Mesenteric fat pad (tissue), 1 donor: ENCODE measurements at places on chromosomes 16 and 17.
A peak's percentile ranks its signal among the peaks of the same experiment; 100 is the strongest.

- DNase-seq = no peak
Measured at GRCh38 chr16:48317026-48317425, 68.2 kb downstream of the SIAH1 start.

DNA sequence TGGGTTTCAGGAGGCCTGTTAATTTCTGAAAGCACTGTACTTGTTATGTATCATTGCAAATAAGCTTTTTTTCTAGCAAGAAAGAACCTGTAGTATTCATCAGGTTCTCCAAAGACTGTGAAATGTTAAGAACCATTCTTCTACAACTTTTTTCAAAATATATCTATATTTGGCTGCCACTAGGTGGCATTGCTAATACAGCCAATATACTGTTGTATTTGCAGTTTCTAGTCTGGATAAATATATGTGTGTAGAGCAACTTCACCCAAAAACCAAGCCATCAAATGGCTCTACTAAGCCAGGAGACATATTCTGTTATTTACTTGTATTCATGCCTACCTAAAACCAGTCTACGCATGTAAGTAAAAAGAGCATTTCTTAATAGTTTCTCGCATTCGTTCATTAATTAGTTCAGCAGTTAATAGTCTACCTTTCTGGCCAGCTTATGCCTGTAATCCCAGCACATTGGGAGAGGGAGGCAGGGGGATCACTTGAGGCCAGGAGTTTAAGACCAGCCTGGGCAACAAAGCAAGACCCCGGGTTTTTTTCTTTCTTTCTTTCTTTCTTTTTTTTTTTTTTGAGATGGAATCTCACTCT lies 39.5 kb downstream of the VMP1 start:
- DNase-seq = no peak

GRCh38 chr17:64781810-64782555 lies 119.9 kb upstream of the SMURF2 start:
- DNase-seq = peak; percentile 85

GRCh38 chr17:549177-550040 lies 165.2 kb downstream of the VPS53 start:
- peak; percentile 30 for DNase-seq

GRCh38 chr16:1818873-1819525 lies 7.6 kb downstream of the HAGH start:
- DNase-seq = no peak

- DNase-seq = no peak
Measured at GRCh38 chr17:27475981-27476895, 20.0 kb downstream of the KSR1 start.

DNA sequence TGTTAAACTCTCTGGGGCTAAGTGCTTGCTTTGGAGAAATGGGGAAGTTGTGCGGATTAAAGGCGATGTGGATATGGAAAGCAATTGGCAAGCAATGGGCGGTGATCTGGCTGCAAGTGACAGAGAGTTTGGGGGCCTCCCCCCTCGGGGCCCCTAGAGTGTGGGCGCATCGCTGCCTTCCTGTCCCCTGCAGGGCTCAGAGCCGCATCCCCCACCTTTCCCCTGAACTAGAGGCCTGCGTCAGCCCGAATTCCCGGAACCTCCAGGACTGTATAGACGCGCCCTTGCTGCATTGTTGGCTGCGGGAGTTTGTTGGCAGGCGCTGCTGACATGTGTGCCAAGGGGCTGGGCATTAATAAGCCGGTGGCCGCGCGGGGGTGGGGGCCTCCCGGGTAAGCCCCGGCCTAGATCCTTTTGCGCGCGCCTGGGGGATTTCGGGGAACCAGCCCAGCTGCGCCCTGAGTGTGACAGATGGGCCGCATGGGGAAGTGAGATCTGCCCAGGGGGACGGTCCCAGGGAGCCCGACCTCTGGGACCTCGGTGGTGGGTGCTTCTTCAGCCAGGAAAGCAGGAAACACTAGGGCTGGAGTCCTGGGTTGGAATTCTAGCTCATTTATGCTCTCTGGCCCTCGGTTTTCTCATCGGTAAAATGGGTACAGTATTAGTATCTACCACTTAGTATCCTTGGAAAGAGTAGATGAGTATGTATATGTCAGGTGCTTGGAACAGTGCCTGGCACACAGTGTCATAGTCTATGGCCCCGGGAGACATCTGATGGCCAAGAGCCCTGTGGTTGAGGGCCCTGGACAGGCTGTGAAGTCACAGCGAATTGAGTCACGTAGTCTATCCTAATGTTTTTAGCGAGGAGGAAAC lies 1.0 kb downstream of the EEF2K start:
- DNase-seq = peak; percentile 93

GRCh38 chr17:73900516-73900915 lies 256.3 kb upstream of the SDK2 start:
- DNase-seq = no peak

DNA sequence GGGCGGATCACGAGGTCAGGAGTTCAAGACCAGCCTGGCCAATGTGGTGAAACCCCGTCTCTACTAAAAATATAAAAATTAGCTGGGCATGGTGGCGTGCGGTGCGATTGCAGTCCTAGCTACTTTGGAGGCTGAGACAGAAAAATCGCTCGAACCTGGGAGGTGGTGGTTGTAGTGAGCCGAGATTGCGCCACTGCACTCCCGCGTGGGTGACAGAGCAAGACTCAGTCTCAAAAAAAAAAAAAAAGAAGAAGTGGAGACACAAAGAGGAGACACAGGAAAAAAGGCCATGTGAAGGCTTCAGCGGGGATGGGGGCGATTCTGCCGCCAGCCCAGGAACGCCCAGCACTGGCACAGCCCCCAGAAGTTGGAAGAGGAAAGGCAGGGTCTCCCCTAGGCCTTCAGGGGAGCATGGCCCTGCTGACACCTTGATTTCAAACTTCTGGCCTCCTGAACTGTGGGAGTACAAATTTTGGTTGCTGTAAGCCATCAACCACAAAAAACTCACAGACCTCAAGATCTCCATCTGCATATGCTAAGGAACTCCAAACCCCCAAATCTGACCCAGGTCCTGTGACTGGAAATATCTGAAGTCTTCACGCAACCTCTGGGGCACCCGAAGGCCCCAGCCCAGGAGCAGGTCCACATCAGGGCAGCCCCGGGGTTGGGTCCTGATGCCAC lies 7.0 kb downstream of the SGSH start:
- DNase-seq = no peak

DNA sequence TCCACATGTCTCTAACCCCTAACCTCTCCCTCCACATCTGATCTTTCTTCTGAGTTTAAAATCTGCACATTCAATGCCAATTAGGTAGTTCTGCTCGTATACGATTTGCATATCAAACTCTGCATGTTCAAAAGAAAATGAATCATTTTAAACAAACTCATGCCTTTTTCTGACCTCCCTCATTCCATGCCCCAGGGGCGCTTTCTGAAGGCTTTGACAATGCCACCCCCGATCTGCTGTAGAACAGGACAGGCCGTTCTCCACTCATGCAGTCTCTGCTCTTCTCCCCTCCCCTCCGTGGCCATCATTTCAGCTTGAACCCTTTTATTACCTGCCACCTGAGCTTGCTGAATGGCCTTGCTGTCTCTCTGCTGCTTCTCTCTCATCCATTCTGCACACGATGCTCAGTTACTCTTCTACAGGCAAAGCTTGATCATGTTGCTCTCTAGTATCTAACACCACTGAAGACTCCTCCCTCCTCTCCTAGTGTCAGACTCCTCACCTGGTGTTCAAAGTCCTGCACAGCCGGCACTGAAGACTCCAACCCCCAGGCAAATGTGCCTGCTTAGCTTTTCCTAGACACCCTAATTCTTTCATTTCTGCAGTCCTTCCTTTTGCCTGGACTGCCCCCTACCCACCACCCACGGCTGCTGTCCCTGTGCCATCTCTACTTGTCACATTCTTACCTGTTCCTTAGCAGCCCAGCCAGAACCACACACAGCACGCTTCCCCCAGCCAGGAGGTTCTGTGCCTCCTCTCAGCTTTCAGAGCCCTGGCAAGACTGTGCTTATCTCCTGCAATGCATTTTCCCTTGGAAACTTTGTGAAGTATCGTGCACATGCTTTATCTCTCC lies 6.2 kb downstream of the TMEM238L start:
- no peak for DNase-seq

GRCh38 chr16:50151756-50152155 lies 1.4 kb upstream of the TENT4B start:
- DNase-seq = peak; percentile 74

GRCh38 chr17:60354223-60354622 lies 37.7 kb downstream of the USP32 start:
- DNase-seq = no peak

DNA sequence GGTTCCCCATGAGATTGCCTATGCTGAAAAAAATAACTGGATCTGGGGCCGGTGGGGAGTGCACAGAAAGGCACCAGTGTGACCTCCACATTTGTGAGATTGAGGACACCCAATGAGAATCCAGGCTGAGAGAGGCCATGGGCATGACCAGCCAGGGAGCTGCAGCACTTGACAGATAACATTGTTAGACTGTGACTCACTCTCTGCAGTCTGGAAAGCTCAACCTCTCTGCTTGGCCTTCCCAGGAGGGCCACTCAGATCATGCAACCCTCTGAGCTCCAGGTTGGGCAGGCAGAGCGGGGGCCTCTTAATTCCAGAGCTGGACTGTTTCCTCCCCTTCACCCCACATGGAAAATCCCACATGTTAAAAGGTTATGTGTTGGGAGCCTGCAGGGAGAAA lies 30.1 kb downstream of the FZD2 start:
- DNase-seq = no peak

DNA sequence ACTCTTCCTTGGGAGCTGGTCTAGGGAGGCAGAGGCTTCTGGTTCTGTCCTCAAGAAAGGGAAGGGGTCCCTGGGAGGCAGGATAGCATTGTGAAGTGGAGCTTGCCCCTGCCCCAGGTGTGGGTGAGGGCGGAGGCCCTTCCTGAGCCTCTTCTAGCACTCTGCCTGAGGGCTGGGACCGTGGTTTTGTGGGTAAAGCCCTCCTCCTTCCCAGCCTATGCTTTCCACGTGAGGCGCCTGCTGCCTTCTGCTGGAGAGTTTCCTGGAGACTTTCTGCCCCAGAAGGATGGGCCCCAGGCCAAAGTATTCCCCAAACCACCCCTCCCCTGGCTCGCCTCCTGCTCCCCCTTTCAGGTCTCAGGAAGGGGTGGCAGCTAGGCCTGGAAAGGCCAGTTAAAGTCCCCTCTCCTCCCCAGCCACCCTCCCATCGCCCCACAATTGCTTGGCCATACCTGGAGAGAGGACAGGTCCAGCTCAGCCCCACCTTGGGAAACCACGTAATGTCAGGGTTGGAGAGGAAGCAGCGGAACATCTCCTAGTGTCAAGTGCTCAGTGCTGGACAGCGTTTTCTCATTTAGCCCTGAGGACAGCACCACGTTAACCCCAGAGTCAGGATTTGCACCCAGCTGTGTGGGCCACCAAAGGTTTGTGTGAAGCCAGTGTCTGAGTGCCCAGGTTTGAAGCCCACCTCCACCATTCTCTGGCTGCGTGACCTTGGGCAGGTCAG lies 5.6 kb downstream of the SBK1 start:
- DNase-seq = no peak
